AG10803 (cell line): ENCODE measurements at places on chromosomes 13 and 19.
A peak's percentile ranks its signal among the peaks of the same experiment; 100 is the strongest.

DNA sequence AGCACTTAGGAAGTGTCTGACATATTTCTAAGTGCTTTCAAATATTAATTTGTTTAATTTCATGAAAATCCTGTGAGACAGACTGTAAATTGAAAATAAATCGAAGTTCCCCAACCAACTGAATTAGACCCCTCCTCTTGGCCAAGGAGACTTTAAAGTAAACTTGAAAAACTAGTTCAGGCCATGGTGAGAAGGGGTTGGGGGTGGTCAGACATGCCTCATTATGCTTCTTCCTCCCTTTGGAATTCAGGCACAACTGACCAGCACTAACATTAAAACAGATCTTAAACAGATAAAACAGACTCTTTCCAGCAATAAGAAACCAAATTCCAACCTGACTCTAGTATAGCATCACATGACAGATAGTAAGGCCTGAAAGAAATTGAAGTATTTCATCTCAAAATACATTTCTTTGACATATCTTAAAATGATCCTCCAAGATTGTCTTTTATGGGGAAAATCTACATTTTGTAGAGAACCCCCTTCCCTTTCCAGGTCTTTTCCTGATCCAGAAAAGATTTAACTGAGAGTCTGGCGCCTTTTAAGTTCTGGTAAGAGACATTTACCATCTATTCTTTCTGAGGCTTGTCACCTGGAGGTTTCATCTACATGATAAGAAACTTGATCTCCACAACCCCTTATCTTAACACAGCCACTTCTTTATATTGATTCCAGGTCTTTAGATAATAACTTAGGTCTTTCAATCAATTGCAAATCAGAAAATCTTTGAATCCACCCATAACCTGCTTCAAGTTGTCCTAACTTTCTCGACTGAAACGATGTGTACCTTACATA is 336.5 kb downstream of the PCDH20 start:
- DNase-seq, result no peak

DNA sequence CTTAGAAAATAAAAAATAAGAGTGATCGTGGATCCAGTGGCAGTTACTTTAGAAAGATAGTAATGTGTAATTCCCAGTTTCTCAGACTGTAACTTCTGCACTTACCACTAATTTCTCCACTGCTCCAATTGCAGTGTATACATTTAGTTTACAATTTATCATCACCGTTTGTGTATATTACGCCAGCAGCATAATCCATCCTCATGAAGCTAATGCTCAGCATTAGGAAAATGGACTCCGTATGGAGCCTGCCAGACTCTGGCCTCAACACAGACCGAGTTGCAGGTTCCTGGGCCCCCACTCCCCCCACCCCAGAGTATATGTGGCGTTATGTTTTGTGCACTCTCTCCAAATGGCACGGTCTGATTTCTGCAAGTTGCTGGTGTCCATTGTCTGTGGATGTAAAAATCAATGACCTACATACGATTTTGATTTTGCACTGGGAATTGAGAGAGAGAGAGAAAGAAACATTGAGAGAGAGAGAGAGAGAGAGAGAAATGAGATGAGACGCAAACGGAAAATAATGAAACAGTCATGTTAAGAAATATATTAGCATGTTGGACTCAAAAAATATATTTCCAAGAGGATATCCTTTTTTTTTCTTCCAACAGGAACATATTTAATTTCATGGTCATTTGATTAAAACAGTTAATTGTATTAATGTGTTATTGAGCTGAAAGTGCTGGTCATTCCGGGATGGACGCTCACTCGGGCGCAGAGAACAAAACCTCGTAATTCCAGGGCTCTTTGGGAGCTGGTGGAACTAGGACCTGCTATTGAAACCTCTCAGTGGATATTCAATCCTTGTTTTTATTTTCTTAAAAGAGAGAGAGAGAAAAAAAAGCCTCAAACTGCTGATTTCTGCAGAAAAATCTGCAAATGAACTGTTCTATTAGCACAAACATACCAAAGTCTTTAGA is 278.8 kb downstream of the TSHZ3 start:
- DNase-seq, result no peak

DNA sequence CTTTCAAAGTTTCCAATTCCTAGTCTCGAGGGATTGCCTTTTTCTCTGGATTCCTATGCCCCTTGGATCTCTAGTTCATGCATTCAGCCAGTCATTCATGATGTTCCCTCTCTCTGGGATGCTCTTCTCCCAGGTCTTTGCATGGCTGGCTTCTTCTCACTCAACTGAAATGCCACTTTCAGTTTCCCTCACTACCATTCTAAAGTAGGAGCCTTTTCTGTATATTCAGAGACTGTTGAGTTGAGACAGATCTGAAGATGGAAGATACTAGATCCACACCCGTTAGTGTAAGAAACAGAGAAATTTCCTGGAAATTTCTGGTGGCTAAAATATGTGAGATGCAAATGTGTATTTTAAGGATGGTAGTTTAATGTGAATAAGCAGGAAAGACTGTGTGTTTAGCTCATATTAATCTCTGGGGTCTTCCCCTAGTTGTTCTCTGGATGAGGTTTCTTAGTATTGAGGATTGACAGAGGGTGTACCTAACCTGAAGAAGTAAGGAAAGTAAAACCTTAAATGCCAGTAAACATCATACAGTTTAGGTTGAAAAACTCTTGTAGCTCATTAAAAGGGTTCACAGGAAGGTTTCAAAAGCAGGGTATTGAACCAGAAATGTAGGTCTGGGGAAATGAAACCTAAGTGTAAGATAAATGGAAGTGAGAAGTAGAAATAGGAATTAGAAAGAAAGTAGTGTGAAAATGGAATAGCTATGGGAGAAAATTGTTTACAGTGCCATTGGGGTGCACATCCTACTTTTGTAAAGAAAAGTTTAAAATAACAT is 331.3 kb downstream of the NDFIP2 start:
- DNase-seq, result no peak

DNA sequence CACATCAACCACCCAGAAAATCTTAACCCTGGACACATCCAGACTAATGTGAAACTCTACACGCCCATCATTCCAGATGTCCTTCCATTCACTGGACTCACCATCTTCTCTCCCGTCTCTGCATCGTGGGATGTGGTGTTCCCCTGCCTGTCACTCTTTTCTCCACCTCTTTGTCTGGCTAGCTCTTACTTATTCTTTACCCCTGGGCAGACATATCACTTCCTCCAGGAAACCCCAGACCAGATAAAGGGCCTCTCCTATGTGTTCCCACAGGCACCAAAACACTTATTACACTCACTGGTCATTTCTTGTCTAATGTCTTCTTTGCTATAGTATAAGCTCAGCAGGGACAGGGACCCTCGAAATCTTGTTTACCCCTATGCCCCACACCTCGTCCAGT is 109.3 kb upstream of the IPO5 start:
- DNase-seq, result no peak

GRCh38 chr13:71610876-71611275 is 256.1 kb downstream of the DACH1 start:
- no peak for DNase-seq

- DNase-seq, result peak; percentile 62
Measured at GRCh38 chr13:51714663-51715168, 89.2 kb downstream of the DHRS12 start.

GRCh38 chr13:83201506-83201905 is 680.8 kb downstream of the SLITRK1 start:
- no peak for DNase-seq

- DNase-seq, result no peak
Measured at GRCh38 chr13:34822650-34823049, 119.4 kb upstream of the NBEA start.

GRCh38 chr13:89214185-89214584 is 1543.0 kb downstream of the SLITRK5 start:
- DNase-seq, result no peak

GRCh38 chr19:36047835-36048234 is 6.2 kb downstream of the THAP8 start:
- peak; percentile 22 for DNase-seq

DNA sequence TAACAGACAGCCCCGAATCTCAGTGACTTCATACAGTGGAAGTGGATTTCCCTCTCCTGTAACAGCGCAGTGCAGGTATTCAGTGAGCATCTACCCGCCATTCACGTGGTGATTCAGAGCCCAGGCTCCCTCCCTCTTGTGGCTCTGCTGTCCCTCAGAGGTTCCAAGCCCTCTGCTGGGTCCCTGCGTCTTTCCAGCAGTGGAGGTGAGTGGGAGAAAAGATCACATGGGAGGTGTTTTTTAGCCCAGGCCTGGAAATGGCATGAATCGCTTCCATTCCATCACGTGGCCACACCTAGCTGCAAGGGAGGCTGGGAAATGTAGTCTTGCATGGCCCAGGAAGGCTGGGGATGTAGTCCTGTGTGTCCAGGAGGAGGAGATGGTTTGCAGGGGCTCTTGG is 61.4 kb downstream of the DPF1 start:
- no peak for DNase-seq

DNA sequence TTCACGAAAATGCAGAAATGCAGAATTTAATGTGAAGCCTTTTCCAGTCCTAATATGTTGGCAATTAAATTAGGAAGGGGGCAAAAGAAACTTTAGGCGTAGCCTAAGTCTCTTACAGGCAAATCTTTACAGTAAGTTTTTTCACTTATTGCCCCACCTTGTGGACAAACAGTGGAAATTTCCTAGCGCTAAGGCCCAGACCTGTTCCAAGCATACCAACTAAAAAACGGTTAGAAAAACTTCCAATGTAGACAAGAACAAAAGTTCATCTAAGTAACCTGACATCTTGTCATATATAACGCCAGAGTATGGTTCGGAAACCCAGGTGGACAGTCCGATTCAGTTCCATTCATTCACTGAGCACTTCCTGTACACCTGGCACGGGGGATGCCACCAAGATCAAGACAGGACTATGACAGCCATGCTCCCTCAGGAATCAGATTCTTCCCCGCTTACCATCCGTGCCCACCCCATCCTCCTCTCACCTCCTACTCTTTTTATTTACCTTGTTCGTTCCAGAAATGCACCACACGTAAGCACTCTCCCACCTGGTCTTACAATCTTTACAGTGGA is 4.9 kb downstream of the ZAR1L start:
- peak; percentile 67 for DNase-seq

DNA sequence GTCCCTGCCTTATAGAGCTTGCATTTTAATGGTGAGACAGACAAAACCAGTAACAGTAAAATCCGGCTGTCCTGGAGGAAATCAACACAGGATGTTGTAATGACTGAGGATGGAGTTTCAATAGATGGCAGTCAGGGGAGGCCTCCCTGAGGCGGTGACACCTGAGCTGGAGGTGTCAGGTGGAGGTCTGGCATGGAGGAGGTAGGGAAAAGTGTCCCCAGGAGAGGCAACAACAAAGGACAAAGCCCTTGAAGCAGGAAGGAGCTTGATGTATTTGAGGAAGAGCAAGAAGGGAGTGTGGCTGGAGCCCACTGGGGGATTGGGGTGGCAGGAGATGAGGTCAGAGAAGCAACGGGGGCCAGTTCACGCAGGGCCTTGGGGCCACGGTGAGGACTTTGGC is 7.8 kb downstream of the GRIN2D start:
- no peak for DNase-seq

DNA sequence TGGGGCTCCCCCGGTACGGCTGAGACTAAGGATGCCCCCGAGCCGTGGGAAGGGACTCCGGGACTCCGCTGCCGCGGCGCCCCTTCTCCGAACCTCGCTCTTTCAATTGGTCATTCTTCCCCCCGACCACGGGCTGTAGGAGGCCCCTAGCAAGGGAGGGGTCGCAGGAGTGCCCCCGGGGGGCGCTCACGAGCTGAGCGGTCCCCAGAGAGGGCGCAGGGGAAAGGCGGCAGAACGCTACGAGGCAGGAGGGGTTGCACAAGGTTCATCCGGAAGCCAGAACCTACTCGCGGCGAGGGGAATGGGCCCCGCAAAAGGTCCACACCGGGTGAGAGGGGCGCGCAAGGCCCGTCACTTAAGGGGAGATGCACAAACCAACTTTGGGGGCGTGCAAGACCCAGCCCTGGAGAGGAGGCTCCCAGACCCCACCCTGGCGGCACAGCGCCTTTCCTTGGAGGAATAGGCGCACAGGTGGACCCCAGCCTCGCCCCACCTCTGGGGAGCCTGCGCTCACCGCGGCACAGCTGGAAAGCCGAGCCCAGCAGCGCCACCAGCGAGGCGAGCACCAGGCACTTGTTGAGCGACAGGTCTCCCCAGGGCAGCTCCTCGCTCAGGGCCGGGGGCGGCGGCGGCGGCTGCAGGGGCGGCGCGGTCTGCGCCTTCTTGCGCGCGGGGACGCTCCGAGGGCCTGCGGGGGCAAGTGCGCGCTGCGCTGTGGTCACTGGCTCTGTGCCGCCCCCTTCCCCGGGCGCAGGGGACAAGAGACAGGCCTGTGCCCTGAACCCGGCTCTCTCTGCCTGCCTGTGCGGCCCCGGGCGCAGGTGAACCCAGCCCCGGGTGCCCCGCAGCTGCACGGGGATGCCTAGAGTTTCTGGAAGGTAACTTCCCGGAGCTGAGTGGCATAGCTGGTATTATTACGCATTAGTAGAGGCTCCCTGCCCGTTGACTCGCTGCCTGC is 2.8 kb downstream of the JSRP1 start:
- DNase-seq, result no peak

GRCh38 chr13:61830475-61830874 is 414.8 kb upstream of the PCDH20 start:
- DNase-seq, result no peak

GRCh38 chr19:48518207-48518606 is 6.6 kb upstream of the LMTK3 start:
- DNase-seq, result no peak

- no peak for DNase-seq
Measured at GRCh38 chr13:71454509-71454908, 412.5 kb downstream of the DACH1 start.

GRCh38 chr19:51724543-51724942 is 752 bp upstream of the HAS1 start:
- DNase-seq, result no peak

GRCh38 chr13:107104631-107105030 is 536.7 kb upstream of the ARGLU1 start:
- peak; percentile 43 for DNase-seq

GRCh38 chr13:50730496-50731351 is 112.8 kb downstream of the DLEU7 start:
- peak; percentile 56 for DNase-seq

DNA sequence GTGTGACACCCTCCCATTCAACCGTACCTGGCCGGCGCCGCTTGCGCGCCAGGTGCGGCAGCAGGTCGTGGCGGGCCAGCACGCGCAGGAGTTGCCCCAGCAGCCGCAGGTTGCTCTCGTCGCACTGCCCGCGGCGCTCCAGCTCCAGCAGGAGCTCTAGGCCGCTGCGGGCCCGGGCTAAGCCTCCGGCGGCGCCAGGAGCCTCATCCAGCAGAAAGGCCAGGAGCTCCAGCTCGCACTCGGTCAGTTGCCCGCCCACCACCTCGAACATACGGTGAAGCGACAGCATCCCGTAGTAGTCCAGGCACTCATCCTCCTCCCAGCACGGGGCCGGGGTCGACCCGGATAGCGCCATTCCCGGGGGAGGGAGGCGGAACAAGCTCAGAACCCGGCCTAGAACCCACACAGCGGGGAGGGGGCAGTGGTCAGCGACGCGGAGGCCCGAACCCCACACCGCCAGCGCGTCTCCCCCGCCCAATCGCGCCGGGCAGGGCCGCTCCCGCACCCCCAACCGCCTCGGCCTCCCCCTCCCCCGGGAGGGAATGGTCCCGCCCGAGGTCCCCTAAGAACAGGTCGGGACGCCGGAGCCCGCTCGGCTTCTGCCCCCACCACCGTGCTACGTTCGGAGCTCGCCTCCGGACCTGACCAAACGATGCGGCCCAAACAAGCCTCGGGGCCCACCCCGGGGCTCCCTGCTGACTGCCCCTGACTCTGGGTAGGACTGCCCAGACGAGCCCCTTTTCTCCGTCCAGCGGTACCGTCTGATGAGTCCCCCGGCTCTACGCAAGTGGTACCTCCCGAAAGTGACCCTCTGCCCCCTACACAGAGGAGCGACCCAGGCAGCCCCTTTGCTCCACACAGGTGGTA is 591 bp downstream of the DEDD2 start:
- DNase-seq, result peak; percentile 24

- DNase-seq, result peak; percentile 97
Measured at GRCh38 chr19:47130589-47131227, at the start of gene SAE1. SAE1 (plus strand) TSS chr19:47130835; CDS start chr19:47130931, 96 bp downstream.
